ENCODE measurements at places on chromosomes 13 and 19. TPM values are rescaled to one million over a fixed set of nuclear protein-coding genes. Genes with fewer than 3 reads are reported as not detected.
A peak's percentile ranks its signal among the peaks of the same experiment; 100 is the strongest.

- no peak for DNase-seq
These were observed 499.4 kb upstream of the ARGLU1 start for GRCh38 chr13:107067381-107067780.

DNA sequence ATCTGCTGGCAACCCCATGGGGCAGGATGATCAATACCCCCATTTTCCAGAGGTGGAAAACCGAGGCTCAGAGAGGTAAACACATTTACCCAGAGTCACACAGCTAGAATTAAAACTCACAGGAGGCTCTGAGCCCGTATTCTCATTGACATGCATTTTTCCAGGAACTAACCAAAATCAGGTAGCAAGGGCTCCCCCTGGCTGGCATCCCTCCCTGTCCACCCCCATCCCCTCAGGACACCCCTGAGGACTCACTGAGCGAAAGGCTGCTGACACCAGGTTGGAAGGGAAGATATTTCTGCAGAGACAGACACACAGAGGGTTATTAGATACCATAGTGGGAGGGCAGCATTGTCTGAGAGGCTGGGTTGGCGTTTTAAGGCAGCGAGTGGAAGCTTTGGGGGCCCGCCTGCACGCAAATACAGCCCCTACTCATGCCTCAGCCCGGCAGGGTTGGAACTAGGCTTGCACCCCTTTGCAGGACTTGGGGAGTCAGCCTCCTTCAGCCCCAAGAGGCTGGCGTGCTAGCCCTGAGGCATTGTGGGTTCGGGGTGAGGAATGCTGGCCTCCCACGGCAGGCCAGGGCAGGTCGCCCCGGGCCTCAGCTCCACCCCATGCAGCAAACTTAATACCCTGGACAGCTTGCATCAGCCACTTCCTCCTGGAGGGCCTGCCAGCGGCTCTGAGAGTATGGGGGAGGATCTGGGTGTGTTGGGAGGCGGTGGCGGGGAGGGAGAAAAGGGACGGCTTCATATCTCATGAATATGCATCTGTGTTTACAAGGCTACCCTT is 3.9 kb downstream of the SLC1A5 start:
- DNase-seq = peak; percentile 86

GRCh38 chr13:50645092-50645491 is 198.4 kb downstream of the DLEU7 start:
- no peak for DNase-seq

DNA sequence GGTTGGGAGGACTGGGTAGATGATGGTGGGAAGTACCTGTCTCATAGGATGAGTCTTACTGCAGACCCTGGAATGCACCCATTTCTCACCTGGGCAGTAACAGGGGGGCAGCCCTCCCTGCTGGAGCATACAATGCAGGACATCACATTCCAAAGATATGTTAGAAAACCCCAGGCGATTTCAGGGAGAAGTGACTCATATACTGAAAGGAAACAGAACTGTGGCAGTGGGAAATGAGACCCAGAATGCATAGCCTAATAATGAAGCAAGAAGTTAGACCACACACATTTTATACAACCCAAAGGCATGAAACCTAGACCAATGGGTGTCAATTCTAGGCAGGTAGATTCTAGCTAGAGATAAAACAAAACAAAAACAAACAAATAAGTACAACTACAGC is 402.7 kb downstream of the IRS2 start:
- no peak for DNase-seq

DNA sequence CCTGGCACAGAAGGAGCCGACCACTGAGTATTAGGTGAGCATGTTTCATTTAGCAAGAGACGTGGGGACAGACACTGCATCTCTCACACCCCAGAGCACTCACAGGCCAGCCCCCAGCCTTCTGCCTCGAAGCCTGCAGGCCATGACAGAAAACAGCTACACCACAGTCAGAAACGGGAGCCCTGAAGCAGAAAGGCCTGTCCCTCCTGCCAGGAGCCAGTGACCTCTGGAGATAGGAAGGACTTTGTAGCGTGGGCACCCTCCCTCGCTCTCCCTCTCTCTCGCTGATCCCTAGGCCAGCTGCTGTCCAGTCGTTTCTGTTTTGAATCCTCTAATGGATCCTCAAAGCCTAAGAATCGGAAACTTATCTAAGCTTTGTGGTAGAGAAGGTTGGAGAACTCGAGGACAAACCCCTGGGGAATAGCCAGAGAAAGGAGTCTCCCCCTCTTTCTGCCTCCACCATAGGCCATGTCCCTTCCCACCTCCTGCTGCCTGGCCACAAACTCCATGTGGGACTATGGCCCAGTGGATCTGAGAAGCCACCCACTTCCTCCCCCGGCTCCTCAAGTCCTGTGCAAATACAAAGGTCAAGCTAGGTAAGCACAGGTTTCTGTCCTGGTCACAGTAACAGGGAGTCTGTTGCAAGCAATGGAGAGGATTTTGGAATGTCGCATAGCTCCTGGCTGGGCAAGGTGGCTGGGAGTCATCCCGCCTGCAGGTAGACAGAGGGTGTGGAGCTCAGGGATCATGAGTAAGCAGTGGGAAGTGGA is 95.1 kb downstream of the NUFIP1 start:
- no peak for DNase-seq

- no peak for DNase-seq
These were observed 193.2 kb downstream of the URI1 start for GRCh38 chr19:30135093-30135757.

Gene IQCN
- 4.4 TPM for polyA plus RNA-seq

Gene PRR22
- not detected for polyA plus RNA-seq

All from sigmoid colon (tissue), 7 donors.